Epithelial cell of proximal tubule (primary cell): ENCODE measurements at places on chromosomes 2 and 18. TPM values are rescaled to one million over a fixed set of nuclear protein-coding genes. Genes with fewer than 3 reads are reported as not detected.

GRCh38 chr2:134504586-134505336, 214.0 kb downstream of the TMEM163 start:
- DNase-seq, result no peak

DNA sequence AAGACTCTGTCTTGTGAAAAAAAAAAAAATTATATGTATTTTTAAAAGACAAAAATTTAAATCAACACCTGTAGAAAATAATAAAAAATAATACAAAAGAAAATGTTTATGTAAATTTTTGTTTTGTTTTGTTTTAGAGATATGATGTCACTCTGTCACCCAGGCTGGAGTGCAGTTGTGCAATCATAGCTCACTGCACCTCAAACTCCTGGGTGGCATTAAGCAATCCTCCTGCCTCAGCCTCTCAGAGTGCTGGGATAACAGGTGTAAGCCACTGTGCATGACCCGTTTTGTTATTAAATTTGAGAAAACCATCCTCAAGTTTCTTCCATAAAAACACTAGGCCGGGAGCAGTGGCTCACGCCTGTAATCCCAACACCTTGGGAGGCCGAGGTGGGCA, 56.2 kb upstream of the B3GNT7 start:
- DNase-seq, result no peak

DNA sequence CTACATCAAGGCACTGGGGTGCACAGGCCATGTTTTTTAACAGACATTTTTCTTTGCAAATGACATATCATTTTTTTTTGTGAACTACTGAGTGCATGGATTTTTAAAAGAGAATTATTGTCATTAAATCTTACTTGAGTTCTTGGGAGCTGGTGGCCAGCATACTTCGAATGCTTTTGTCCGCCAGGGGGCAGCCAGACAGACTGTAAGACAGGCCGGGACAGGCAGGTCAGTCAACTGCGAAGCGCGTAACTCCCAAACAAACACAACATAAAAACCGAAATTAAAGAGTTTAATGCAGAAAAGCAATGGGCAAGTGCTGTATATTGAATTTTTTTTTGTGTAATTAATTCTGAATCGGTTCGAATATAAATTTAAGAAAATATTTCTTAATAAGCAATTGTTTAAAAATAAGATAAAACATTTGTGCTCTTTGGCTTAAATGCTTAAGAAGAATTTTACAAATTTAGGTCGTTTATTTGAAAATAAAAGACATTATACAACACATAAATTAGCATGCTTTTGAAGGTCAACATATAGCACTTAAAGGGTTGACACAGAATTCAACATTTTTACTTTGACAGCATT, 142.2 kb upstream of the PXDN start:
- DNase-seq, result no peak

GRCh38 chr2:100036793-100037192, 105.6 kb downstream of the AFF3 start:
- DNase-seq, result no peak

GRCh38 chr18:45980229-45980628, 13.1 kb upstream of the EPG5 start:
- DNase-seq, result no peak

- no peak for DNase-seq
These were observed 329.8 kb upstream of the MYT1L start for GRCh38 chr2:2660789-2661355.

DNA sequence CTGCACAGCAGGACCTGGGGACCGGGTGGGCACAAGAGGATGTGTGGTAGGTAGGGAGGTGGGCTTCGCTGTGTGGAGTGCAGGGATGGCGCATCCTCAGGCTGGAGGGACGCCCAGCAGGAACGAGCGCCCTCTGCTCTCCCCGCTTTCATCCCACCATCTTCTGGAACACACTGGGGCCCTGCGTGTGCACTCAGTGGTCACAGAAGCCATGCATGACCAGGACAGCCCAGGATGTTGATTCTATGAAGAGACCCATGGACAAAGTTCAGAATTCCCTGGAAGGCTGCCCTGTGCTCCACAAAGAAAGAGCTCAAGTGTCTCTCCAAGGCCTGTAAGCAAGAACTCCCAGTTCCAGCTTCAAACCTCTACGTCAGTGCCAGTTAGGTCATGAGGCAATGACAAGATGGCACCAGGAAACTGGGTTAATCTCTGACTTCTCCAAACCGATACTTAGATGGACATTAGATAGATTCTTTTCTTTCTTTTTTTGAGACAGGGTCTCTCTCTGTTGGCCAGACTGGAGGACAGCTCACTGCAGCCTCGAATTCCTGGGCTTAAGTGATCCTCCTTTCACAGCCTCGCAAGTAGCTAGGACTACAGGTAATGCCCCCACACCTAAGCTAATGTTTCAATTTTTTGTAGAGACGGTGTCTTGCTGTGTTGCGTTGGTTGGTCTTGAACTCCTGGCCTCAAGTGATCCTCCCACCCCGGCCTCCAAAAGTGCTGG, 3.4 kb downstream of the SLC66A2 start:
- no peak for DNase-seq

GRCh38 chr2:88614497-88615157, 12.6 kb downstream of the EIF2AK3 start:
- DNase-seq, result no peak

DNA sequence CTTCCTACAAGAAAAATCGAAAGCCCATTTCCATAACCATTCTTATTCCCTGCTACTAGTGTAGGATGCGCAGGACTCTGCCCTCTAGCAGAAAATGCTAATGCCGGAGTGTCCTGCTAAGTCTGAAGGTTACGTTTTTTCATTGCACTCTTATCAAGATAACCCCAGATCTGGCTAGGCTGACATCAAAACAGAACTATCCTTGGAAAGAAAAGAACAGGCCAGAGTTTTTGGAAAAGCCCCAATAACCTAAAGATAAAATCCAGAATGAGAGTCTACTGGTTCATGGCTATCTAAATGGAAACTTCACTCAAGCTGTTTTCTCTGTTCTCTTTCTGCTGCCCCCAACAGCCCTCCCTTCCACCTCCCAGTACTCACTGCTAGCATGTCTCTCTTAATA, 913 bp downstream of the RNF152 start:
- no peak for DNase-seq

DNA sequence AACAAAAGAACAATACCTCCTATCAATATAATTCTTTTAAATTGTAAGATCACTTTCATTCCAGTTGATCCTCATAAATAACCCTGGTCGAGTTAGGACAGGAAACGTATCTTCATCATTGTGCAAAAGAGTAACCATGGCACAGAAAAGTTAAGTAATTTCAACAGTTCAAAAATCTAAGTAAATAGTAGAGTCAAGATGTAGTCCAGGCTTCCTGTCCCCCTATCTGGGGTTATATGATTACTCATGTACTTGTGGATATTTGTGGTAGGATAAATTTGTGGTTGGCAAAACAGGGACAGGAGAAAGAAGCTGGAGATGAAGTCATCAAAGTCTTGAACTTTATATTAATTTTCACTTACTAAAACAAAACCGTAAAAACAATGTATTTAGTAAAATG, 772.6 kb downstream of the TSN start:
- no peak for DNase-seq

- DNase-seq, result no peak
These were observed 86.4 kb upstream of the LTBP1 start for GRCh38 chr2:32860385-32860784.

- DNase-seq, result no peak
These were observed 510.6 kb downstream of the XIRP2 start for GRCh38 chr2:167398873-167399272.

- DNase-seq, result no peak
These were observed 48.8 kb downstream of the RAB27B start for GRCh38 chr18:54877076-54877475.

DNA sequence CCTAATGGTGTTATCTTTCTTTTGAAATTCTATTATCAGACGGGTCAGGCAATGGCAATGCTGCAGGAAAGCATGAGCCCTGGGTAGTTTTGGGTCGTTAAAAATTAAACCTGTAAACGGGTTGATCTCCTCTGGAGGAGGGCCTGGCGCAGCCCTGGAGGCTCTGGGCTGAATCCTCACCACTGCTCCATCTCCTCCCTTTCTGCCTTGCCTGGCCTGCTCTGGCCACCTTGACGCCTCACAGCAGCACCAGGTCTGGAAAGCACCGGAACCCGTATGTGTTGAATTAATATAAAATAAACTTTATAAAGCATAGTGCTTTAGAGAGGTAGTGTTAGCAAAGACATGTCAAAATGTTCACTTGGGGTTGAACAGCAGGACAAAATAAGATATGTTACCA, 316.1 kb downstream of the LNPK start:
- no peak for DNase-seq

- no peak for DNase-seq
These were observed 304.3 kb upstream of the EPAS1 start for GRCh38 chr2:45992741-45993475.

DNA sequence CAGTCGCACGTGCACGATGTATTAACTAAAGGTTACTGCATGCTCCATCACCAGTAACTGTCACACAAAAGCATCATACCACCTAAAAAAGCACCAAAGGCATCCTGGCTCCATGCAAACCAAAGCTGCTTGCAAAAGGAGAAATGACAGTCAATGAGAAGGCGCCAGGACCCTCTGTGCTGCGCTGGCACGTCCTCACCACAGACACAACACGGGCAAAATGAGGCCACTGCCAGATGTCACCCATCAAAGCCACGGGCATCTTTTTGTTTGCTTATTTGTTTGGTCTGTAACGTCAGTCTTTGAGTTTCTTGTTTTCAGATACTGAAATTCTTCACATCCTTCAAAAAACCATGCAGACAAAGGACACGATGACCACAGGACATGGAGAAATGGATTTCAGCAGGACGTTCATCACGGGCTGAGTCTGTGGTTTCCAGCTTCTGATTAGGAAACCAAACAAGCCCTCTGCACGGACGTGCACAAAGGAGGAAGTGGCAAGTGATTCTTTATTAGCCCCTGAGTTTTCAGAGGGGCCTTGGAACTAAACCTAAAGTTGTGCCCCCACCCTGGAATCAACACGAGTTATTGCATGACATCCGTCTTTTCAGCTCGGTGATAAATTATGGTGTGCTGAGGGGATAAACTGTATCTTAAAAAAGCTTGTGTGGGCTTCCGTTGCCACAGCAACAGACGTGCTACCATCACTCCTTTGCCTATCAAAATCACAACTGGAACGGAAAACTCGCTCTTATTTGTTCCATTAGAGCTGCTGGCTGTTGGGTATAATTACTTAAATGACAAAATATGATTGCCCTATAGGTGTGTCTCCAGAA, 181.8 kb downstream of the EIPR1 start:
- DNase-seq, result no peak

Gene GPBAR1
- 1.0 and 2.3 TPM in 2 replicates for total RNA-seq

Gene CCDC68
- 2.7 TPM in 2 replicates for total RNA-seq

Gene ACVR1C
- 0.07 and 0.23 TPM in 2 replicates for total RNA-seq

Gene PPM1G
- 135 and 228 TPM in 2 replicates for total RNA-seq

Gene COPS9
- total RNA-seq, result 274 and 409 TPM in 2 replicates

Gene LRRTM1
- 0.81 and 2.0 TPM in 2 replicates for total RNA-seq

Gene REG1B
- not detected in 2 replicates for total RNA-seq

Gene ACTG2
- total RNA-seq, result not detected in 2 replicates

Gene IL36RN
- not detected in 2 replicates for total RNA-seq

Gene OTOF
- not detected in 2 replicates for total RNA-seq
